Muscle of arm (tissue), 14 donors: ENCODE measurements at places on chromosomes 16 and 17. TPM values are rescaled to one million over a fixed set of nuclear protein-coding genes. Genes with fewer than 3 reads are reported as not detected.

The VEZF1 gene
- 53.8 TPM for polyA plus RNA-seq

The CES1 gene
- polyA plus RNA-seq, result 0.38 TPM

The FSCN2 gene
- 2.9 TPM for polyA plus RNA-seq

The CEP95 gene
- polyA plus RNA-seq, result 58.4 TPM

The WDR59 gene
- 43.8 TPM for polyA plus RNA-seq

The UNC13D gene
- polyA plus RNA-seq, result 5.9 TPM

The CCDC154 gene
- polyA plus RNA-seq, result 1.5 TPM

The CCDC144A gene
- 0.87 TPM for polyA plus RNA-seq

The IRF8 gene
- polyA plus RNA-seq, result 6.6 TPM

The NHLRC4 gene
- polyA plus RNA-seq, result 1.3 TPM
